ENCODE measurements at places on chromosomes 3 and 15.

DNA sequence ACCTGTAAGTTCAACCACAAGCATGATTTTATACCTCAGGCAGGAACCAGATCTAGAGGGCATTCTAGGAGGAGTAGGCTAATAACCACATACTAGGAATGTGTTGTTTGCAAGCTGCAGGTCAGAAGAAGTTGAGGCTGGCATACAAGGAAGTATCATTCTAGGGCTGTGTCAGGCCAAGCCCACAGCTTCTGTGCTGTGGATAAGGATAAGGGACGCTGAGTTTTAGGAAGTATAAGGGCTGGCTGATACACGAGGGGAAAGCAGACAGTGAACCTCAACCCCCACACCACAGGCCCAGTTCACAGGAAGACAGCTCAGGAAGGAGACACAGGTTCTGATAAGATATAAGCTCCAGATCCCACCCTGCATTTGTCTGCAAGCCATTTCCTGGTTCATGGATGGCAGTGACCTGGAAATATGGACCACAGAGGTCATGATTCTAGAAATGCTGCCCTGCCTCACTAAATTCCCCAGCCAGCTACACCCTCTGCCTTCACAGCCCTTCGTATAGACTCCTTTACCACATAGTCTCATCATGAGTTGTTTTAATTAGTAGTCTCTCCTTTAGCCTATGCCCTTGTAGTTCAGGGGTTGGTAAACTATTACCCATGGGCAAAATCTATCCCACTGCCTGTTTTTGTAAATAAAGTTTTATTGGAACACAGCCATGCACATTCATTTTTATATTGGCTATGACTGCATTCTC lies 260.7 kb downstream of the OPA1 start:
- DNase-seq = no peak
- H3K27me3 ChIP-seq = peaks cover 3% of the 10 kb centered on the region
- no peak overlapping the region for H3K27ac ChIP-seq
- H3K4me3 ChIP-seq = no peak overlapping the region

GRCh38 chr3:193677734-193678133 lies 84.7 kb downstream of the OPA1 start:
- H3K27ac ChIP-seq = no peak overlapping the region
- H3K4me1 ChIP-seq = no peaks in the 10 kb centered on the region
- peaks cover 2% of the 10 kb centered on the region for H3K36me3 ChIP-seq
- no peaks in the 10 kb centered on the region for H3K27me3 ChIP-seq

GRCh38 chr15:43260011-43260615 lies 6.6 kb downstream of the TGM5 start:
- DNase-seq = no peak
- H3K27me3 ChIP-seq = no peaks in the 10 kb centered on the region
- no peak overlapping the region for H3K27ac ChIP-seq
- H3K4me3 ChIP-seq = no peak overlapping the region

GRCh38 chr3:123733805-123734526 lies 149.1 kb upstream of the HACD2 start:
- H3K36me3 ChIP-seq = no peaks in the 10 kb centered on the region
- H3K27me3 ChIP-seq = no peaks in the 10 kb centered on the region
- H3K4me1 ChIP-seq = no peaks in the 10 kb centered on the region
- H3K27ac ChIP-seq = no peak overlapping the region
- DNase-seq = no peak
- H3K4me3 ChIP-seq = no peak overlapping the region

DNA sequence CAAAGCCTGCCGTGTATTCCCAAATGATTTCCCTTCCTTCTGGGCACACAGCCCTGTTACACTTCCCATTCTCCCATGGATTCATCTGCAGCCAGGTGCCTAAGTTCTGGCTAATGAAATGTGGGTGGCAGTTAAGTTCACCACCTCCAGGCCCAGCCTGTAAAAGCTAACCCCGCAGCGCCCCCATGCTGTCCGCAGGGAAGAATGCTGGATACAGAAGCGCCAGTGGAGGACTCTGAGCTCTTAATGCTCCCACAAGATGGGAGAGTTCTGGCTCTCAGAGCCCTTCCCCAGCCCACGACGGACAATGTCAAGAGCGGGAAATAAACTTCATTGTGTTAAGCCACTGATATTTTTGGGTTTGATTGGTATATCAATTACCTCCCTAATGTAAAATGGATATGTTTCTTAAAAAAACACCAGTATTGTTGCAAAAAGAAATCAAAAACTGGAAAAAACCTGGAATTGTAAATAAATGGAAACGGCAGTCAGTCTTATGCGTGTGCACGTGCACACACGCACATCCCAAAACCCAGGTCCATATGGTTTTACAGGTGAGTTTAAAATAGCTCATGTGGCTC lies 37.7 kb upstream of the FGD5 start:
- H3K4me3 ChIP-seq = no peak overlapping the region
- H3K4me1 ChIP-seq = no peaks in the 10 kb centered on the region
- H3K36me3 ChIP-seq = no peaks in the 10 kb centered on the region
- no peaks in the 10 kb centered on the region for H3K27me3 ChIP-seq
- no peak overlapping the region for H3K27ac ChIP-seq

DNA sequence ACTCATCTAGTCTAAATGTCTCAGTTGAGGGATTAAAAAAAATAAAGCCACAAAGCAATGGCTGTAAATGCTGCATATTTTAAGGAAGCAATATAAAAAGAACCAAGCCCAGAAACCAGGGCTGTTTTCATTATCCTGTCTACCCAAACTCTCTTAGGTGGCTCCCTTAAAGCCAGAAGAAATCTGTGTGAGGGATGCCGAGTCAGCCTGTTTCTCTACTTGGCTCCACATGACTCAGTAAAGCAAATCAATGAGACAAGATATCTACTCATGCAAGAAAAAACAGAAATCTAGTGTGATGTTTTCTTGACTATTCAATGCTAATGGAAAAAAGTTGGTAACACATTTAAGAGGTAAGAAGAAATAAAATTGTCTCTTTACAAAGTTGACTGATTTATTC lies 296.2 kb downstream of the ZBTB20 start:
- H3K4me3 ChIP-seq = no peak overlapping the region
- H3K4me1 ChIP-seq = no peaks in the 10 kb centered on the region
- H3K27ac ChIP-seq = no peak overlapping the region
- H3K27me3 ChIP-seq = no peaks in the 10 kb centered on the region
- DNase-seq = no peak

DNA sequence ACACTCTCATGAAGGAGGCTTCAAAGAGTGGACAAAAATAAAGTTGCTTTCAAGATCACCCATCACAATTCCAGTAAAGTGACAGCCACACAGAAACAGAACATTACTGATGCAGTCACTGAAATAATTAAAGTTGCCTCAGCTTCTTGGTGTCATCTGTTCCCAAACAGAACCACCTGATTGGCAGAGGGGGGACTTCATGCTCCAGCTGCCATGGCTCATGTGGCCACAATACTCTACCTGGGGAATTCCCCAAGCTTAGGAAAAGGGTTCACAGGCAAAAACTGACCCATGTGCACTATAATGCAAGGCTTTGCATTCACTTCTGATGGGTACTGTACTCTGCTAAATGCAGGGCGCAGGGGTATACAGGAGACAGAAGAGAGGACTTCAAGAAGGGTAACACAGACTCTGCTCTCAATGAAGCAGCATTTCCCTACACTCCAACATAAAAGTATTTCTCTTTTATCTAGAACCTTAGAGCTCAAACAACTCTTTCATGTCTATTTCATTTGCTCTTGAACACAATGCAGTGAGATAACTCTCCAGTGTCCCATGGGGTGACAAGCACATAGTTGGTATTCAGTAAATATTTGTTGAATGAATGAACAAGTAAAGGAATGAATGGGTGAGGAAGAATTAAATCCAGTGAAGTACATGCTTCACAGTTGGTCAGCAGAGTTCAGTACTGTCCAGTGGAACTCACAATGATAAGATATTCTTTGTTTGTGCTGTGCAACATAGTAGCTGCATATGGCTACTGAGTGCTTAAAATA lies 8.6 kb upstream of the CTNNB1 start:
- peak; percentile 52 for DNase-seq
- no peak overlapping the region for H3K27ac ChIP-seq
- no peaks in the 10 kb centered on the region for H3K36me3 ChIP-seq
- H3K4me3 ChIP-seq = no peak overlapping the region
- peaks cover 7% of the 10 kb centered on the region for H3K4me1 ChIP-seq

- no peak overlapping the region for H3K27ac ChIP-seq
- H3K36me3 ChIP-seq = no peaks in the 10 kb centered on the region
- H3K4me1 ChIP-seq = no peaks in the 10 kb centered on the region
- H3K27me3 ChIP-seq = no peaks in the 10 kb centered on the region
- H3K4me3 ChIP-seq = no peak overlapping the region
Measured at GRCh38 chr15:87031540-87032230, 952.0 kb downstream of the AGBL1 start.

GRCh38 chr3:47882338-47882737 lies 79.4 kb downstream of the DHX30 start:
- no peaks in the 10 kb centered on the region for H3K27me3 ChIP-seq
- H3K4me1 ChIP-seq = peaks cover 10% of the 10 kb centered on the region
- no peak overlapping the region for H3K27ac ChIP-seq
- peaks cover 2% of the 10 kb centered on the region for H3K36me3 ChIP-seq
- no peak overlapping the region for H3K4me3 ChIP-seq

DNA sequence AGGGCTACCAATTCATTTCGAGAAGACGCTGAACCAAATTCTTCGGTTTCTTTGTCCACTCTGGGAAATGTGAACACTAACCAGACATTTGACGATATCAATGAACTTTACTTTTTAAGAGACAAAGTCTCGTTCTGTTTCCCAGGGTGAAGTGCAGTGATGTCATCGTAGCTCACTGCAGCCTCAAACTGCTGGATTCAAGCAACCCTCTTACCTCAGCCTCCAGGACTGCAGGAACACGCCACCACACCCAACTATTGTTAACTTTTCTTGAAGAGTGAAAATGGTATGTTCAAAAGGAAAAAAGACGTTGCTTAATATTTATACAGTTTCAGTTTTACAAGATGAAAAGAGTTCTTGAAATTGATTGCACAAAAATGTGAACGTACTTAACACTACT lies 30.6 kb downstream of the MB21D2 start:
- no peak overlapping the region for H3K4me3 ChIP-seq
- H3K4me1 ChIP-seq = no peaks in the 10 kb centered on the region
- H3K27me3 ChIP-seq = no peaks in the 10 kb centered on the region
- H3K27ac ChIP-seq = no peak overlapping the region

GRCh38 chr15:43429687-43430086 lies 58.8 kb downstream of the TUBGCP4 start:
- H3K4me1 ChIP-seq = no peaks in the 10 kb centered on the region
- H3K27me3 ChIP-seq = no peaks in the 10 kb centered on the region
- DNase-seq = no peak
- peak overlapping the region; percentile 20 for H3K27ac ChIP-seq

DNA sequence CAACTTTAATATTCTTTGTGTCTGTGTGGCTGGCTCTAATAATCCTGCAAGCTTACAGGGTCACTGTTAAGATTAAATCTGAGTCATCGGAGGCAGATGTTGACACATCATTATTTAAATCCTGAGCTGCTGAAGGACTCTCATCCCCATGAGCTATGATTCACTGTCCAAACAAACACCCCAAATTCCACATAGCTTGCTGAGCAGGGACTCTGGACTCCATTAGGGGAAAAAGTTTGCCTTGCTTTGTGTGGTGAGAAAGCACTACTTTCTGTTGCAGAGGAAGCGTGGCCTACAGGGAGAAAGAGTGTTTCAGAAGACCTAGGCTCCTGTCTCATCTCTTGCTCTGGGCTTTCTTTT lies 213.7 kb downstream of the PDCD6IP start:
- no peak for DNase-seq
- no peaks in the 10 kb centered on the region for H3K27me3 ChIP-seq
- peaks cover 23% of the 10 kb centered on the region for H3K4me1 ChIP-seq
- no peak overlapping the region for H3K27ac ChIP-seq

- DNase-seq = no peak
- no peaks in the 10 kb centered on the region for H3K36me3 ChIP-seq
- H3K4me3 ChIP-seq = no peak overlapping the region
- no peak overlapping the region for H3K27ac ChIP-seq
- no peaks in the 10 kb centered on the region for H3K4me1 ChIP-seq
Measured at GRCh38 chr3:178684881-178685590, 148.8 kb downstream of the KCNMB2 start.

DNA sequence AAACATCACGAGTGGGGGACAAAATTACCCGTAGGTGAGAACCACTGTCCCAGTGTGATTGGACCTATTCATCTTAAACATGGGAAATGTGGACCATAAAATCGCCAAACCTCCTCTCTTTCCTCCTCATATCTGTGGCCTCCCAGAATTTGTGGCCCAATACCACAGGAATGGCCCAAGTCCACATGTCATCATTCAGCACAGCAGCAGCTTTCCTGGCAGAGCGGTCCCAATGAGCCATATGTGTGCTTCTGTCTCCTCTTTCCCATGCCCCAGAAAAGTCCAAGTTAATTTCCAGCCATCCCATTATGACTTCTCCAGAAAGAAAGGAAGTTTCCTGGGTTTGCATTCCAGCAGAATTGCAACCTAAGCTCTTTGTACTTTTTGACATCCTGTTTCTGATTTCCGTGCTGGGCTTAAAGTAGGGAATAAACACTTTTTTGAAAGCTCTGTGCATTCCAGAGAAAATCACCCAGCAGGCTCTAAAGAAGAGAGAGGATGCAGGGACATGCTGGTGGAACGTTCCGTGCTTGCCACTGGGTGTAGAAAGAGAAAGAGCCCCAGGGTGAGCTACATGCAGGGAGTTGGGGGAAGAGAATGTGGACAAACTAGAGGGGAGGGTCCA lies 259.4 kb upstream of the PROK2 start:
- no peaks in the 10 kb centered on the region for H3K27me3 ChIP-seq
- no peak overlapping the region for H3K27ac ChIP-seq
- H3K4me3 ChIP-seq = no peak overlapping the region
- no peaks in the 10 kb centered on the region for H3K36me3 ChIP-seq
- no peak for DNase-seq

DNA sequence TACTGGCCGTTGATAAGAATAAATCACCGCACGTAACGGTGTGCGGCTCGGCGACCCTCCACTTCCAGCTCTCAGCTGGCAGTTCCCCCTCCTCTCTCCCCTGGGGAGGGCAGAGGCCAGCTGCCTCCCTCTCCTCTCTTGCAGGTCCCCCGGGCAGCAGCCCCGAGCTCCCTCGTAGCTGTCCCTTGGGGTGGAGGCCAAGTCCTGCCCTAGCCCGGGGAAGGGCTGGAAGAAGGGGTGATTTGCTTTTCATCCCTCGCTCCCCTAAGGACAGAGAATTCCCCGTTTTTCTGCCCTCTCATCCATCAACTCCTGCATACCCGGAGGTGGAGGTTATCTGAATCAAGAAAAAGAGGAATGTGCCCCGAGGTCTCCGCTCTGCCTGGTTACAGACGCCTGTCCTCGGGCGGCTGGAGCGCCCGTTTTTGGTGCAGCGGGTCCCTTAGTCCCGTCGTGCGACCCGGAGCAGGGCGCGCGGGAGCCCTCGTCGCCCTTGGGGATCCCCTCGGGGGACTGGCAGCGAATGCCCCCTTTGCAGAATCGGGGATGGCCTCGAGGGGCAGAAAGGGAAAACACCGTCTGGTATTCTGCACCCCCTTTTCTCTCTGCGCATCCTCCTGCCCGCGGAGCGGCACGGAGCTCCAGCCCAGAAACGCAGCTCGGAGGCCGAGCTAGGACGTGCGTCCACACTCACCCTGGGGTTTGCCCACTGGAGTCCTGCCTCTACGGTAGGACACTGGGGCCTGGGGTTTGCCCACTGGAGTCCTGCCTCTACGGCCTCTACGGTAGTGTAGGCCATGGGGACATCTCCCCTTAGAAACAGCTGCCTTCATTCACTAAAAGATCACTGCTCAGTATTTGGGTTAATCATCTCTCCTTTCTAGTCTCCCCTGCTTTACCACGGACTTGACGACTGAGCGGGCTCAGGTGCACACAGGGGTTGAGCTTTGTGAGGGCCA lies 2.2 kb downstream of the PTPRG start:
- H3K27me3 ChIP-seq = no peaks in the 10 kb centered on the region
- H3K4me1 ChIP-seq = peaks cover 3% of the 10 kb centered on the region
- DNase-seq = peak; percentile 4
- no peaks in the 10 kb centered on the region for H3K36me3 ChIP-seq

Measured in B cell (primary cell).